Stimulated activated CD4-positive, alpha-beta T cell treated with anti-CD3 and anti-CD28 coated beads, Interleukin-15, amount 100 ng/mL, for 1 hour (primary cell): ENCODE measurements at places on chromosomes 6 and 20.

DNA sequence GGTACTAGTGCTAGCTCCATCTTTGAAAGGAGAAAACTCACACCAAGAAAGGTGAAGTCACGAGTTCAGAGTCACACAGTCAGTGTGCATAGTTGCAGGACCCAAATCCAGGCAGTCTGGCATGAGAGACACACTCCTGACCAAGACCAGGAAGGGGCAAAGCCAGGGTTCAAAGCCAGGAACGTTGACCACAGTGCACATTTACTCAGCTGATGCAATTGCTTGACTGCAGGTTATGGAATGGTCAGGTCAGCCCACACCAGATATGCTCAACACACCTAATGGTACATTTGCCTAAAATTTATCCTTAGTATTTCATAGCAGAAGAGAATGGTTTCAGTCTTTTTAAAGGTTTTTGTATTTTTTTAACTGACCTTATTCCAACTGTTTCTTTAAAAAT is 37.7 kb downstream of the TGM6 start:
- DNase-seq: no peak

GRCh38 chr6:87687296-87687695 is 14.7 kb downstream of the AKIRIN2 start:
- no peak for DNase-seq

DNA sequence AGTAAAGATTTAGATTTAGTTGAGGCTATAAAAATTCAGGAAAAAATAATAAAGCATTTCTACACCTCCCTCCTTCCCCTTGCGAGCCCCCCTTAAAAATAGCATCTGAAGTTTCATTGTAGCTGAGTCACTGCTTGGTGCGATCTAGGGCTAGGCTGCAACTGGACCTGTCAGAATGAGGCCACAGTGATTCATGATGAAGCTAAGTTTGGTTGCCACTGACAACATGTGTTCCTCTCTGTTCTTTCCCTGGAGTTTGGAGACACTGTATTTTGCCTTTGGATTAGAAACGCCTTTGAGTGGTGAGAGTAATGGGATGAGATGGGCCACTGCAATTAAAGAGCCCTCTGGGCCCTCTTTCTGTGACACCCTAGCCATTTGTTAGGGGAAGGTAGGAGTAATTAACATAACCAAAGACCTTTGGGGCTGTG is 334.1 kb downstream of the NRN1 start:
- DNase-seq: no peak

- DNase-seq: no peak
These were observed 89.0 kb downstream of the IPCEF1 start for GRCh38 chr6:154267508-154268106.

DNA sequence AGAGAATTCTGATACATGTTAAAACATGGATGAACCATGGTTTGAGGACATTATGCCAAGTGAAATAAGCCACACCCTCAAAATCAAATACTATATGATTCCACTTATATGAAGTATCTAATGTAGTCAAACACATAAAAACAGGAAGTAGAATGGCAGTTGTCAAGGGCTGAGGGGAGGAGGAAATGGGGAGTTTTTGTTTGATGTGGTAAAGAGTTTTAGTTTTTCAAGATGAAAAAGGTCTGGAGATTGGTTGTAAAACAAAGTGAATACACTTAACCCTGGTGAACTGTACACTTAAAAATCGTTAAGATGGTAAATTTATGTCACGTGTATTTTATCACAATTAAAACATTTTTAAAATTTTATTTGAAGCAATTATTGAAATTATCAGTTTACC is 127.4 kb upstream of the GRIK2 start:
- no peak for DNase-seq

DNA sequence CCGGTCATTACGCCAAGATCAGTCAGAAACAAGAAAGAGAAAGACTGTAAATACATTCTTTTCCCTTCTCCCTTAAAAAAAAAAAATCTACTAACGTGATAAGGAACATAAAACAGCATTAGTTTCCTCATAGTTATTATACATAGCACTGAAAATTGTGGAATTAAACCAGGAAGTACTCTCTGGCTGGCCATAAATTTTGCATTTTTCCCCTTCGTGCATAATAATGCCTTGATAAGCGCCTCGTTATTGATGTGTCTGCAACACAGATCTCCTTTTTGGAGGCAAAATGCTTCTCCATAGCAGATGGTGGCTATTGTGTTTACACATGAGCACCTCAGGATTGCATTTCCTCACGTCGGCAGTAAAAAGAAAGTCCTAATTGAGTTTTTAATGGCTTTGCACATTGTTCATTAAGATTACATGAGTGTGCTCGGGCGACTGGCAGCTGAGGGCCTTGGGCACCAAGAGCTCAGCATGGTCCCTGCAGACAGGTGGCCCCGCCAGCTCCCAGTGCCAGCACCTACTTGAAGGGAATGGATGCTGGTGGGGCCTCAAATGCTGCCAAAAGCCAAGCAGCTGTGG is 394.5 kb downstream of the PTPRT start:
- DNase-seq: no peak

GRCh38 chr6:110878751-110879522 is 4.4 kb downstream of the AMD1 start:
- no peak for DNase-seq

- no peak for DNase-seq
These were observed 17.6 kb downstream of the PLAGL2 start for GRCh38 chr20:32189691-32190615.

GRCh38 chr6:54903884-54904283 is 57.3 kb downstream of the FAM83B start:
- no peak for DNase-seq

DNA sequence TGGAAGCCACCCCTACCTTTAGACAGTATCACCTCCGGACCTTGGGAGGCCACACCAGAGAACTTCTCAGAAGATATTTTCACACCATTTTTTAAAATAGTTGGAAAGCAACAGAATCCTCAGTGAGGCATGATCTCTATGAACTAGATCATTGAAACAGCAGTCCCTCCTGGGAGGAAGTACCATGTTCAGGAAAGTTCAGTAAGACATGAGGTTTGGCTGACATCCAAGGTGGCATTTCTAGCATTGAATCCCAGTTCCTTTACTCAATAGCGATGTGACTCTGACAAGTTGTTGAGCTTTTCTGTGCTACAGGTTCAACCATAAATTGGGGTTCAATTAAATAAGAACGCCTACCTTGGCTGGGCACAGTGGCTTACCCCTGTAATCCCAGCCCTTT is 169.0 kb downstream of the TBC1D7 start:
- no peak for DNase-seq

- no peak for DNase-seq
These were observed 39.5 kb upstream of the REV3L start for GRCh38 chr6:111522393-111523020.

GRCh38 chr6:72832271-72832670 is 210.4 kb downstream of the KCNQ5 start:
- DNase-seq: no peak

- no peak for DNase-seq
These were observed 71.5 kb downstream of the SLC23A2 start for GRCh38 chr20:4929686-4930397.
